ENCODE measurements at places on chromosomes 16 and 17.

DNA sequence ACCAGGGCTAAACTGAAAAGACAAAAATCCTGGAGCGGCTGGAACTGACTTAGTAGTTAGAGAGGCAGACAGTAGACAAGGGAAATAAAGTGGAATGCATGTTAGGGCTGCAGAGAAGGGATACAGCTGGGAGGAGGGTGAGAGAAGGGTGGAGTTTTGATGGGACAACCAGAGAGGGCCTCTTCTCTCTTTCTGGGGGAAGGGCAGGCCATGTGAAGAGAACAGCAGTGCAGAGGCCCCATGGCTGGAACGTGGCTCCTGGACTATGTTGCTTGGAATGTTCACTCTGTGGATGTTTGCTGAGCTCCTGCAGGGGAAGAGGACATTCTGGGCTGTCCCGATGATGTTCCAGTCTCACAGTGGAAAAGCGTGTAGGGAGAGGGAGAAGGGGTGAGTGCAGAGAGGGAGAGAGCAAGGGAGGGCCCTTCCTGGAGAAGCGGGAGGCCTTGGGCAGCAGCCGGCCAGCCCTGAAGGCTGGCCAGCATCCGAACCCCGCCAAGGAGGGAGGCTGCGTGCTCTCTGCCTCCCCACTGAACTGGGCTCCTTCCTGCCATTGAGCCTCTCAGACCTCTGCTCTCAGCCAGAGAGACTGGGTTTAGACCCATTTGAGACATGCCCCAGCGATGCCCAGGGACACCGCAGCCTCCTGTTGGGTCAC, 33.1 kb upstream of the GSE1 start:
- no peak for DNase-seq

DNA sequence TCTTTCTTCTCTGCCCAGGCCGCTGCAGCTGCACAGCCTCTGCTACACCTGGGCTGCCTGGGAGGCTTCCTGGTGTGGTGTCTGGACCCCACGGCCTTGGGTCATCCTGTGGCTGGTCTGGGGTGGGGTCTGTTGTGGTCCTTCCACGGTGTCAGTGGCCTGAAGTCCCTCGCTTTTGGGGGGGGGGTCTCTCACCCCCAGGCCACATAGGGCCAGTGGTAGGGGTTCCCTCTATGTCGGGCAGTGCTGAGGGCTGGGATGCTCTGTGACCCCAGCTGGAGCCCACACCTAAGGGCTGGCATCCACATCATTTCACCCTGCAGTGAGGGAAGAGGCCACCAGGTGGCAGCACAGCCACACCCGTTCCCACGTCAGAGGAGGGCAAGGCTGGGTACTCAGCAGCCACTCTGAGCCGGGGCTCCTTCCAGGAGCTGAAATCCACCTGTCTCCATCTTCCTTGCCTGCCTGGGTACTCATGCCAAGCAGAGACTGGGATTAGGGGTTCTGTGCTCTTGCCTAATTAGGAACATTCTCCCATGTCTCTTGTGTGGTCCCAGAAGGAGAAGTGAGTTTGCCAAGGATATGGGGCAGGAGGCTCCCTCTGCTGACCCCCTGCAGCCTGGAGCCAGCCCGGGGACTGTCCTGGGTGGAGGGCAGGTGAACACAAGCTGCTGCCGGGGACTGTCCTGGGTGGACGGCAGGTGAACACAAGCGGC, 13.0 kb downstream of the ENGASE start:
- DNase-seq = no peak

DNA sequence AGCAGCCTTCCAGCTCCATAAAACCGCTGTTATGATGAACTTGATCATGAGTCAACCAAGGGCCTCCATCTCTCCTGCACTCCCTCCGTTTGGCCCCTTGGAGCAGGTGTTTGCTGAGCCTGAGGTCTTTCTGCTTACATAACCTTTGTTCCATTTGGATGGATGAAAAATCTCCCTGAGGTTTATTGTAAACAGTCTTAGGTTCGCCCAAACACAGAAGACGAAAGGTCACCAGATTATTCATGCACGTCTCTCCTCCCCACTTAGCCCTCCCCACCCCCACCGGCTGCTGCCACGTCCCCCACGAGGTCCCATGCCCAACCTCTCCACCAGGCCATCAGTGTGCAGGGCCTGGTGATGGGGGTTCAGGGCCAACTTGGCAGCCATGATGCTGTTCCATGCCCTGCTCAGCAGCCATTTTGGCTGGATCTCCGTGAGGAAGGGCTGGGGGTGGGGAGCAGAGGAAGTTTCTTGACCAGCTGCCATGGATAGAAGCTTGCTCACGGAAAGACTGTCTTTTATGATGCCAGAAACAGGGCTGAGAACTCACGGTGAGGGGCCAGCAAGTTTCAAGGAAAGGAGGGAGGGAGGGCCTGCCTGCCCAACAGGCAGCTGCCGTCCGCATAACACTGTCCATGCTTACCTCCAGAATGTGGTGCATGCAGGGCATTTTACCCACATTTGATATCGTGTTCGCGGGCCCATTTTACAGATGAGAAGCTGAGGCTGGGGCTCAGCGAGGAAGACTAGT, 47.8 kb upstream of the FOXF1 start:
- DNase-seq = no peak

DNA sequence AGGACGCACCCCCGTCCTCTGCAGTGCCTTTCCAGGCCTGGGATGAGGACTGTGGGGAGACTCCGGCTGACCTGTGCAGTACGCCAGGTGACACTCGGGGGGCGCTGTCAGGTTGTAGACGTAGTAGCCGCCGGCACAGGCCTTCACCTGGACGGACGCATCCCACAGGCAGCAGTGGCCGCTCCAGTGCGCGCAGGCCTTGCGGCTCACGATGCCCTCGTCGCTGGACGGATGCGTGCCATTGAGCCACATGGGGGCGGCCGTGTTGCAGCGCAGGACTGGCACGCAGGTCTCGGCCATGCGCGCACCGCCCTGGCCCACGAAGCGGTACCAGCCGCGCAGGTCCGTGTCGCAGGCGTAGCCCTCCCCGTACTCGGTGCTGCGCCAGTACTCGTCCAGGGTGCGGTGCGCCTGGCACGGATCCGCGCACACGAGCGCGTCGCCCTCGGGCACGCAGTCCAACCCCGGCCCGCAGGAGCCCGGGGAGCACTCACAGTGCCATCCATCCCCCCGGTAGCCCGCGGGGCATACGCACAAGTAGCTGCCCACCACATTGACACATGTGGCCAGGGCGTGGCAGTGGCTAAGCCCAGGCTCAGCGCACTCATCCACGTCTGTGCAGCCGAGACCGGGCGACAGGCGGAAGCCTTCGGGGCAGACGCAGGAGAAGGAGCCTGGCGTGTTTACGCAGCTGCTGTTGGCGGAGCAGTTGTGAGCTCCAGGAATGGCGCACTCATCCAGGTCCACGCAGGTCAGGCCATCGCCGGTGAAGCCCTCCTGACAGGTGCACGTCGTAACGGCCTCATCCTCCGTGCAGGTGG, 3.9 kb downstream of the UMOD start:
- no peak for DNase-seq

DNA sequence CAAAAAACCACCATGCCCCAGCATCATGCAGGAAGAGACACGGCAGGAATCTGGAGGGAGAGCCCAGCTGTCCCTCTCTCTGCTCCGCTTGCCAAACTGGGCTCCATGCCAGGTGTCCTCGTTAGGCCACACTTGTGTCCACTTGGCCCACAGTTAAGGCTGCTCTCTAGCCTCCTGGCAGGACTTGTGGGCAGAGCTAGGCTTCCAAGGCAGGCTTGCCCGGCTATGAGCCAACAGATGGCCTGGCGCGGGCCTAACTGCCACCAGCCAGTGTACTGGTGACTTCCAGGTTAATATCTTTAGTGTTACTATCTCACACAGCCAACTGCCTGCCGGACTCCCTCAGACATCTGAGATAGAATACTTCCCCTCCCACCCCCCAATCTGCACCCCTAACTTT, 10.6 kb downstream of the ATP6V0D1 start:
- DNase-seq = no peak

- no peak for DNase-seq
Observed at GRCh38 chr16:87418216-87418615, 26.1 kb downstream of the MAP1LC3B start.

DNA sequence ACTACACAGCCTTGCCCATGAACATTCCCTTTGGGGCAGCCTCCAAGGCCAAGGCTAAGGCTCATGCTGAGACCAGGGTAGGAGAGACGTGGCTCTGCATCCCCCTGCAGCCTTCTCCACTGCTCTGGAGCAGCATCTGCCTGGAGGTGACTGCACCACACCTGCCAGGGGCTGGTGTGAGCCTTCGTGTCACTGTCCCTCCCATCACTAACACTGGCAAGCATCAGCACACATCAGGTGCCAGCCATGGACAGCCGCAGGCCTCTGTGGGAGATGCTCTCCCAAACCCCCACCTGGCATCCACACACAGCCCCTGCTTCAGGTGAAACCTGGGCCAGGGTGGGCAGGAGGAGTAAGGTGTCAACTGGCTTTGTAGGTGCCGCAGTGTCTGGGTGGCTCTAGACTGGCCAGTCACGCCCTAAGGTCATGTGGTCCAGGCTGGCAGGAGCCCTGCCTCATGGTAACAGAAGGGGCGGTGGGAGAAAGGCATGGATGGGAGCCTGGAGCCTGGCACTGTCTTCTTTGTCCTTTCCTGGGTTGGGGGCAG, 18.1 kb upstream of the MTSS2 start:
- DNase-seq = no peak

- DNase-seq = no peak
Observed at GRCh38 chr16:85380905-85381737, 232.0 kb upstream of the GSE1 start.

Measured in urinary bladder (tissue), 4 donors.